ENCODE measurements at places on chromosomes 5 and 9.

- DNase-seq = no peak
Observed at GRCh38 chr5:129541648-129542251, 81.7 kb downstream of the ADAMTS19 start.

DNA sequence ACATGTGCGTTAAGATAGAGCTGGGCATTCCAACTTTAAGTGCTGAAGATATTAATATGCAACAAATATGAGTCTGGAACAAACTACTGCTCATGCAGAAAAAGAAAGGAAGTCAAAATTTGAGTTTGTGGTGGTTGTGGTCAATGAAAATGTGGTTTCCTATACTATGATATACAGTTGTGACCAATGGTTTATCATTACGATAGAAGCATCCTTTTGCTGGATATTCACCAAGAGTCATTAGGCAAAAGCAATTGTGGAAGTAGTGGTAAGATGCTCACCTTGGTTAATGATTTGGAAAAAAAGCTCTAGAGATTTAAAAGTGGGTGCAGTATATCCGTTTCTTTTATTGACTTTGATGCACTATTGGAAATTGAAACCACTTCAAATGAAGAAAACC lies 1007.0 kb downstream of the NR2F1-AS1 start:
- DNase-seq = no peak

- no peak for DNase-seq
Observed at GRCh38 chr5:81925009-81925408, 46.8 kb upstream of the ATG10 start.

GRCh38 chr9:83920469-83920926 lies 734 bp downstream of the KIF27 start:
- DNase-seq = no peak

DNA sequence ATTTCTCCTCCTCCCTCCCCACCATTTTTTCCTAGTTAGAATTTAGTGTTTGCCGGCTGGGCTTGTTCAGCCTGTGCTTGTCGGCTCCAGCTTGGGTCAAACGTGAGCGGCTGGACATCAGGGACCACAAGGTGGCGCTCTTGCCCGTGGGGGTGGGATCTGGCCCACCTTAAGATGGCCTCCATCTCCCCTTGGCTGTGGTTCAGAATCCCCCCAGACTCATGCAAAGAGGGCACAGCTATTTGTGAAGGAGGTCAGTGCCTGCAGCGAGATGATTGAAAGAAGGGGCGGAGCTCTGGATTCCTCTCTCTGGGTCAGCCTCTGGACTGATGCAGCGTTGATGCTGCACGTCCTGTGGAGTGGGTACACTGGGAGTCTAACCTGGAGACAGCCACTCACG lies 283.3 kb upstream of the TUT7 start:
- no peak for DNase-seq

DNA sequence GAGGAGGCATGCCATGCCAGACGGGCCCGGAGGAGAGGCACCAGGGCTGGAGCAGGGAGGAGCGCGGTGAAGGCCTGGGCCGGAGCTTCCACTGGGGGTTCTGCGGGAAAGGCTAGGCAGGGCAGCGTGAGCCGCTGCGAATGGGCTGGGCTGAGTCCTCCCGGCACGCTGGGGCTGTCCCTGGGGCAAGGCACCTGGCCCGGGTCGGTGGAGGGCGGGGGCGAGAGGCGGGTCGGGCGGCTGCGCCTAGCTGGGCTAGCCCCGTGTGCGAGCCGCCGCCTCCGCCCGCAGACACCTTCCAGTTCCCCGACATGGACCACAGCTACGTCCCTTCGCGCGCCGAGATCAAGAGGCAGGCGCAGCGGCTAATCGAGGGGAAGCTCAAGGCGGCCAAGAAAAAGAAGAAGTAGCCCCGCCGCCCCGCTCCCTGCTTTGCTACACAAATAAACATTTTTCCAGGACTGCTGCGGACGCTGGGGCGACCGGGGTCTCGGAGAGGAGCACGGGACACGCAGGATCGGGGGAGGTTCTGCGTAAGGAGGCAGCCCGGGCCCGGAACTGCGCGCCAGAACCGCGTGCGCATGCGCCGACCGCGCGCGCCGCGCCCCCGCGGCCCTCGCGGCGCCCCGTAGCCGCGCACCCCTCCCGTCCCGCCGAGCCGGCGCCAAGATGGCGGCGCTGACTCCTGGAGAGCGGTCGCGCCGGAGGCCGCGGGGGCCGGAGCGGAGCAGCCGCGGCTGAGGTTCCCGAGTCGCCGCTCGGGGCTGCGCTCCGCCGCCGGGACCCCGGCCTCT lies at the start of gene RABL6:
TSS of gene RABL6 (plus strand) at position 668 of the 794 bp plus-strand sequence. CDS start 249 bp downstream, outside the sequence.
- DNase-seq = peak; percentile 86

GRCh38 chr5:17148481-17148880 lies 69.0 kb upstream of the BASP1 start:
- no peak for DNase-seq

DNA sequence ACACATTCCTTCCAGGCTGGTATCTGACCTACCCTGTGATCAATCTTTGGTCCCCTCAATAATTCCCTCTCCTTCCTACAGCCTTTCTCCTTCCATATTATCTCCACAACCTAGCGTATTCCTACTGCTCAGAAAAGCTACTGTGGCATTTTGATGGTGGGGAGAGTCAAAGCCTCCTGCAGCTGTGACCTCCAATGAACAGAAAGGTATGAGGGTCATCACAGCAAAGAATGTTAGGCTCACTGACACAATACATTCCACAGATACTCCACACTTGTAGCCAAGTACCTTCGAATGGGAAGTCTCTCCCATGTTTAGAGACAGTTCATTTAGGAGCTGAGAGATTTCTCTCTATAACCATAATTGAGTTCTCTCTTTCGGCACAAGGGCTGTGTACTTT lies 5.9 kb downstream of the FBN2 start:
- DNase-seq = no peak

Data from CD4-positive, alpha-beta T cell treated with Interleukin-1 beta for 1 hour (primary cell).